Activated T-helper 1 cell treated with Interleukin-2 at 50 U/mL for 16 hours (primary cell): ENCODE measurements at places on chromosomes 5 and 9.

- no peak for DNase-seq
Observed at GRCh38 chr9:120326049-120326693, 253.8 kb downstream of the CDK5RAP2 start.

- DNase-seq: no peak
Observed at GRCh38 chr9:84438391-84438790, 97.8 kb upstream of the SLC28A3 start.

DNA sequence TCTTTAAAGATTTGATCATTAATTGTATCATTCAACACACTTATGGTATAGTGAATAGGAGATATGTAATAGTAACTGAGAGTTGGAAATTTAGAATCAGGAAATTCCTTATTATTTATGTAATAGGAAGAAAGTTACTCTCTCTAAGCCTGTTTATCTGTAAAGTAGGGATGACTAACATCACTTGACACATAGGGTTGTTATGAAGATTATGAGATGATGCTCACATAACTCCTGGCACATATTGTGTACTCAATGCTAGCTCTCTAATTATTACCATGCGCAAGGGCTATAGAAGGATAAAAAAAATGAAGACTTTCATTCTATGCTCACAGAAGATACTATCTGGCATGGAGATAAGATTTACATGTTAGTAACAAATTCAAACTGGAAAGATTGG is 149.9 kb downstream of the ISOC1 start:
- DNase-seq: no peak

GRCh38 chr9:99778308-99778707 is 43.4 kb upstream of the NR4A3 start:
- no peak for DNase-seq

- DNase-seq: no peak
Observed at GRCh38 chr5:159507661-159508060, 177.4 kb upstream of the IL12B start.

DNA sequence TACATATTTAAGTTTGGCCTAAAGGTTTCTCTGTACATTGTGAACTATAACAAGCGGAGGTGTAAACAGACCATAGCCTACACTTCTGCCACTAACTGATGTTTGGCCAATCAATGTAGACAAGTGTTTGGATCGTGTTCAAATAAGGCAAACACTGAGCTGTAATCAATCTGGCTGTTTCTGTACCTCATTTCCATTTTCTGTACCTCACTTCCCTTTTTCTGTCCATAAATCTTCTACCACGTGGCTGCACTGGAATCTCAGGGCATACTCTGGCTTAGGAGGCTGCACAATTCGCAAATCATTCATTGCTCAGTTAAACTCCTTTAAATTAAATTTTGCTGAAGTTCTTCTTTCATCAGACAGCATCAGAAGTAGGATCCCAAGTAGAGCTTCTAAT is 140.9 kb downstream of the SLC25A46 start:
- DNase-seq: no peak

DNA sequence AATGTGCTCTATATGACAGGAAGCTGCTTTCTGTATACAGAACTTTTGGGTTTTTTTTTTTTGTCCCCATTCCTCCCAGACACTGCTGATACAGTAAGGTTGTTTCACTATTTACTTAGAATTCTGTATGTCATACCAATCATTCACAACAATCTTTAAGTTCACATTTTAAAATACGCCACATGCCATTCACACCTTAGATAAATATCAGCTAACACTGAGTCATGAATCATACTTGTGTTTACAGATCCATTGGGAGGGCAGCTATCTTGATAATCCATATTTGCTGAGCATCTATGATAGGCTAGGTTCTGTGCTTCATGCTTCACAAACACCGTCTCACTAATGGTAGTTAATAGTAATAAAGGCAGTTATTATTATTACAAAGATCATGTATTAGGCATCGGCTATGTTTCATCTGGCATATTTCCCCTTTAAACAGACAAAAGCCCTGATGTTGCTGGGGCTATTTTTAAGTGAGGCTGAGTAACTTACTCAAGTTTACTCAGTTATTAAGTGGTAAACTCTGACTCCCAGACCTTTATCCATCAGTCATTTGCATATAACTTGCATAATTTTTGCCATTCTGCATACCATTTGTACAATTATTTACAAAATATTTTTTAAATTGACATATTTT is 152.2 kb upstream of the HMHB1 start:
- no peak for DNase-seq

GRCh38 chr9:131714821-131715220 is 25.1 kb downstream of the RAPGEF1 start:
- no peak for DNase-seq

DNA sequence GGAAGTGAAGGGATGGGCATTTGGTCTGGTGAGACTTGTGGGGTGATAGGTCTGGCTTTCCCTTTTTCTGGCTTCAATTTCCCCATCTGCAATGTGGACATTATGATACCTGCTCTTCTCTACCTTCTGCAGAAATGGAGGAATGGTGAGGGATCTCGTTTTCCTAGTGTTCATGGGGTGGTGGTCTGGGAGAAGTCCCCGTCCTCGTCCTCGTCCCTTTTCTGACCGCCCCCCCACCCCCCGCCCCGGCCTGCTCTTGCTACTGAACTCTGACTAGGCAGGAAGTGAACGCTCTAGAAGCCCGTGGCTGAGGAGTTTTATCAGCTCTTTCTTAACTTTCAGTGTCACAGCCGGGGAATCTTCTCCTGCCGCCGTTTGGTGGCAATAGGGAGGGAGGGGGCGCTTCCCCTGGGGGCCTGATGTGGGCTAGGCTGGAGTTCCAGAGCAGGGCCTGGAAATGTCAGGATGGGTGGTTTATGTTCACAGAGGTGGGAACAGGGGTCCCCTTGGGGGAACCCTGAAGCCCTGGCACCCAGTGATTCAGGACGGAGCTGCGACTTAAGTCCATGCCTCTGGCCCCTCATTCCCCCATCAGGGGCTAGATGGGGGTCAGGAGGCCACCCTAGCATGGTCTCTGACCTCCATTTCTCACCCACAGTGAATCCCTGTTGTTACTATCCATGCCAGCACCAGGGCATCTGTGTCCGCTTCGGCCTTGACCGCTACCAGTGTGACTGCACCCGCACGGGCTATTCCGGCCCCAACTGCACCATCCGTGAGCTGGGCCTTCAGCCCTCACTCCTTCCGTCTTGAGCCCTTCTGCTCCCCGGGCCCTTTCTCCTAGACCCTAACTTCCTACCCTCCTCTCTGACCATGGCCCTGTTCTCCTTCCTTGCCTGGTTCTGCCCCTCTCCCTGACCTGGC is 6.7 kb downstream of the PTGS1 start:
- DNase-seq: no peak

DNA sequence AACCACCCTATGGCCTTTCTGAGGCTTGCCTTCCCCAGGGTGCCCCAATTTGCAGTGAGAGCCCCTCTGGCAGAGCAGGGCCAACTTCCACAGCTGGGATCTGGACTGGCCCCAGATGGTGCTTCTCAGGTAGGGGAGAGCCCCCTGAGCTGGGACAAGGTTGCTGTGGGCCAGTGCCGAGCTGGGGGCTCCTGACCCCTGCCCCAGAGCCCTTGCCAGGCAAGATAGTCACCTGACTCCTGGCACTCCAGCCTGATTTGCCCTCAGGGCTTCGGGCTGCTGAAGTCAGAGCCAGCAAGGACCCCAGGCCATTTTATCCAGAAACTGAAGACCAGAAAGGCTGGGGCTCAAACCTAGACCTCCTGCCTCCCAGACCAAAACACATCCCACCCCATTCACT is 33.4 kb upstream of the AKNA start:
- no peak for DNase-seq

DNA sequence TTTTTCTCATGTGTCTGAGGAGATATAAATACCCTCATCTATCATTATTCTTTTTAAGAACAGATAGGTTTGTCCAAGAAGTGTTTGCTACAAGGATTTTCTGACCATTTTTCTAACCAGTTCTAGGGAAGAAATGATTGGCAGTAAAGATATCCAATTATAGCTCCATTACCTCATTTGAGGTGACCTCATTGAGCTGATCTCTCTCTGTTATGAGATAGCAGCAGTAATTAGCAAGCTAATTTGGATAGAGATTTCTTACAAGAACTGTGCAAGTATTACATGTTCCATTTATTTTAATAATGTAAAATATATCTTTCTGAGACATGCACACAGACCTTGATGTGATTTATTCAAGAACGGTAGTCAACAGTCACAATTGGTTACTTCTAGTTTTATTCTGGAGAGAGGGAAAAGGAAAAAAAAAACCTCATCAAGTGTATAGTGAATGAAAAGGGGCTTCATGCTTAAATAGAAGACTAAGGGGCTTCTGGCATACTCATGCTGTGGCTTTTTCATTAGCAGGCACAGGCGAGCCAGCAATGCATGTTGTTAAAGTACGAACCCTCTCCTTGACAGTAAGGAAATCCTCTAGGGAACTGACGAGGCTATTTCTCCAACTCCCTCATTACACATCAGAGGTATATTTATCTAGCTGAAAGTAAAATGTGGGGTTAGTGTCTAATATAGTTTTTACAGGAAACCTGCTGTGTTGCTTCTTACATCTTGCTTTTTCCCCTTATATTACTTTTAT is 127.3 kb downstream of the NUDT12 start:
- no peak for DNase-seq

- no peak for DNase-seq
Observed at GRCh38 chr5:94423411-94423810, 195.0 kb downstream of the KIAA0825 start.

DNA sequence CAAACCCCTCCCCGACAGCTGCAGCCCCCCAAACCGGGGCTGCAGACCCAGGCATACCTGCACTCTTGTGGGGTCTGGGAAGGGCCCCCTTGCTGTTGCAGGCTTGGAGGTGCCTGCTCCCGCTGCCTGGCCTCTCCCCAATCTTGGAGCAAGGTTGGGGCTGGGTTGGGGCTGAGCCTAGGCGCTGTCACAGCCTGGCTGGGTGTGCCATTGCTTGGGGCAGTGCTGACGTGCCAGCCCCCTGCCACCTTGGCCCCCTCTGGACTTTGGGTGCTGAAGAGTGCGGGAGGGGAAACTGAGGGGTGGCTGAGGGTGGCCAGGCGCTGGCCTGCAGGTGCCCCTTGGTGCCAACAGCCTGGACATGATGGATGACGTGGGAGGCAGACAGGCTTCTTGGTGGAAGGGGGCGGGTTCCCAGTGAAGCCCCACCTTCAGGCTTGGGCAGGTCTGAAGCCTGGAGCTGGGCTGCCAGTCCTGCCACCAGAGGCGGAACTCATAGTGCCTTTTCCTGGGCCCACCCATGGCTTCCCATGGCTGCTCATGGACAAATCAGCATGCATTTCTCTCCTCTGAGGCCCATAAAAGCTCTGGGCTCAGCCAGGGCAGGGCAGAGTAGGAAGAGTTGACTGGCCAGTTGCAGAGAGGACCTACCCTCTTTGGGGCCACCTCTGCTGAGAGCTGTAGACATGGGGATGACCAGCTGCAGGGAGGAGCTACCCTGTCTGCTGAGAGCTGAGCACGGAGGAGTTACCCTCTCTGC is 19.1 kb downstream of the TMEM38B start:
- DNase-seq: no peak

DNA sequence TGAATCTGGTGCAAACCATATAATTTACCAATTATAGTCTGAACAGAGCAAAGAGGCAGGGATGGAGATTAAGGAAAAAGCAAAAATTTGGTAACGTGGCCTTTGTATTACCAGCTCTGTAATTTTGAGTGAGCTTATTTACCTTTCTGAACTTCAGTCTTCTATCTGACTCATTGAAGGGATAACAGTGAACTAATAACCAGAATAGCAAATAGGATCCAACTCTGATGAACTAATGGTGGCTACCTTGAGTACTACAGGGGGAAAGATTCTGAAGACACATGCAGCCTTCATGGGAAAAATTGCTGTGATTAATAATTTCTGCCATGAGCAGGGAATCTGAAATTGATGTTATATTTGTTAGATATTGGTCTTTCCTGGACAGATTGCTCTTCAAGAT is 23.0 kb upstream of the LARP1 start:
- DNase-seq: no peak

DNA sequence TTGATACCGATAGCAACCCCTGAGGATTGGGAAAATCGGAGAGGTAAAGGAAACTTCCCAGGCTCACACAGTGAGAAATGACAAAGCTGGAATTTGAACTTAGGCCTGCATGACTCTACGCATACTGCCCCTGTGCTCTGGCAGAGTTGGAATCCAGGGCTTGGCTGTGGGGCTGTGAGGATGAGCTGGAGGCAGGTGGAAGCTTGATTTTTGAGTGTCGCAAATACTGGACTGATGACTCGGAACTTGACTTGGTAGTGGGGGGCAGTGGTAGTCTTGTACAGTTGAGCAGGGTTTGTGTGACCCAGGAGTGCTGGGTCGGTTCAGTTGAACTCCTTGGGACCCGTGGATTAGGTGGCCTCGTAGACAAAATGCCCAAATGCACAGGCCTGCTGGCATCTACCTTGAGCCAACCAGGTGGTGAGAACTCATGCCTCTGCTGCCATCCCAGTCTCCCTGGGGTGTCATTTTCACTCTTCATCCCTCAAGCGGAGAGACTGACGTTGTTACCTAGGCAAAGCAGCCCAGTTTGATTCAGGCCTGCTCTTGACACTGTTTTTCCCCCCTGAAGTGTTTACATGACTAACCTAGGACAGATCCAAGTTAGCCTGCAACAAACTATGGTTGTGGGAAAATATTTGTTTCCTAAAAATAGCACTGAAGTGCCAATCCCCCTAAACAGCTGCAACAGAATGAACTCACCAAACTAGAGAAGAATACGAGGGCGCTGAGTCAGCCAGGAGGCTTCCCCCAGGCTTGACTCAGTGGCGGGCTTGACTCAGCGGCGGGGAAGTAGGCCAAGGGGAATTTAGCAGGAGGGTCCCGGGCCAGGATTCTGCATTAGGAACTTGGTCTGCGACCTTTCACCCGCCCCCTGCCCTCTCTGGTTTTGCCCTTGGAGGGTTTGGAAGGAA is 45.7 kb upstream of the ORM1 start:
- DNase-seq: no peak

DNA sequence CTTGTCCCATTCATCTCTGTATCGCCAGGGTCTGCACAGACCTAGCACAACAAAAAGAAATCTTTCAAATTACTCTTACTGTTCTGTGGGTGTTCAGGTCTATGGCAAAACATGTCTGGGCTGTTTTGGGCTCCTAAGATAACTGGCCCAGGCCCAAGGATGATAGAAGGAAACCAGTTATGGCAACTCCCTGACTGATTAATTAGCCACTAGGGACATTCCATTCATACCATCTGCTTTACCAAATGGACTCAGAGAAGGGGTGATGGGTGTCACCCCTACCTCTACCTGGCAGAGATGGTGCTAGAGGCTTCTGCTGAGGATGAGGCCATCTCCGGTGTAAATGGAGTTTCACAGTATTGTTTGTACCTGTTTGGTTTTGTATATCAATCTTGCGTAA is 1.9 kb downstream of the SLC31A2 start:
- DNase-seq: no peak
